Karpas-422 (cell line): ENCODE measurements at places on chromosomes 13 and 19. TPM values are rescaled to one million over a fixed set of nuclear protein-coding genes. Genes with fewer than 3 reads are reported as not detected.

The GAPDHS gene
- not detected in 2 replicates for total RNA-seq

The MEIOSIN gene
- not detected in 2 replicates for total RNA-seq

The N4BP2L1 gene
- total RNA-seq, result 14.2 and 17.8 TPM in 2 replicates

The FBXW9 gene
- 2.1 and 12.8 TPM in 2 replicates for total RNA-seq

The U2AF1L4 gene
- 31.7 and 50.4 TPM in 2 replicates for total RNA-seq

DNA sequence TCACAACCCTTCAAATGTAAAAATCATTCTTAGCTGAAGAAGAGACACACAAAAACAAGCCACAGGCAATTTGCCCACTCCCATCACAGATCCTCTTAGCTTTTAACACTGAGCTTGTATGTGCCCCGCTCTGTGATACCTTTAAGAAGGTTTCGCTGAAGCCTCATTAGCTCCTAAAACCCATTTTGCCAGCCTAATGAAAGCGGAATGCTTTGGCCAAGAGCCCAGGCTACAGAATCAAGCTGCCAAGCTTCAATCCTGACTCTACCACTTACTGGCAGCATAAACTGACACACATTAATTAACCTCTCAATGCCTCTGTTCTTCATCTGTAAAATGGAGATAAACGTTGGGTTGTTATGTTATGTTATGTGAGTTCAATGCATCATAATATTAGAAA lies 10.5 kb downstream of the ZNF112 start:
- DNase-seq, result no peak

DNA sequence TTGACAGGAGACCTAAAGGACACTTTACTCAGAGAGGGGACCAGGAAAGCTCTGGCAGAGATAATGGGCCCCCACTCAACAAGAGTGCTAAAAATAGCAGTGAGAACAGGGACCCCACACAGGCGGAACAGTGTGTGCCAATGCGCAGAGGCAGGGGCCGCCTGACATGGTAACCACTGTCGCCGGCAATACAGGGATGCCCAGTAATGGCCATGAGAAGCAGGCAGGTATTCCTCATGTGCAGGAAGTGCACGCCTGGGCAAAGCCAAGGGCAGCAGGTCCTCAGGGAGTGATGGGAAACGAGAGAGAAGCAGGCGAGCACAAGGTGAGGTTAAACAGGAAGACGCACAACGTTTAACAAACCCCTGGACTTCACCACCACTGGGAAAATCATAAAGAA lies 757.1 kb downstream of the LIG4 start:
- DNase-seq, result no peak

GRCh38 chr13:31781064-31781463 lies 41.7 kb downstream of the RXFP2 start:
- DNase-seq, result no peak

DNA sequence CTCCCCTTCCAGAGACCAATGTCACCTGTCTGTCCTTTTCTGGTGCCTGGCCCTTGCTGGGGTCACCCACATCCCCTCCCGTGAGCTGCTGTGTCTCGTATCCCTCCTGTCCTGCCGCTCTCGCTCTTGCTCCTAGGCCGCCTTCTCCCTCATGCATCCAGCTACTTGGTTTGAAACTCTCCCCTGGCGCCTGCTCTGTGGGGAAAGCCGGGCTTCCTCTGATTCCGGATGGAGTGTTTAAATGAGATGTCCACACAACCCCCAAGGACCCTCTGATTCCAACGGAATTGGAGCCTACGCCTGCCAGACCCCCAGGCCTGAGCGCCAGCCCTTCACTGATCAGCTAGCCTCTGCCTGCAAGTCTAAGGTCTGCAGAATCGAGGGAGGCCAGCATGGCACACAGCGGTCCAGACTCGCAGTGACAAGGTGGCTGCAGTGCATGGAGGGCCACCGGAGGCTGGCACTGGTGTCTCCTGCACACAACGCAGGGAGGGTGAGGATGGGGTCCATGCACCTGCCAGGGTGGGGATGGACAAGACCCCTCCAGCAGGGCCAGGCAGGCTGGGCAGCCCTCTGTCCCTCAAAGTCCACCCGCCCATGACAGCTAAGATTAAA lies 47.2 kb downstream of the RFX2 start:
- no peak for DNase-seq

DNA sequence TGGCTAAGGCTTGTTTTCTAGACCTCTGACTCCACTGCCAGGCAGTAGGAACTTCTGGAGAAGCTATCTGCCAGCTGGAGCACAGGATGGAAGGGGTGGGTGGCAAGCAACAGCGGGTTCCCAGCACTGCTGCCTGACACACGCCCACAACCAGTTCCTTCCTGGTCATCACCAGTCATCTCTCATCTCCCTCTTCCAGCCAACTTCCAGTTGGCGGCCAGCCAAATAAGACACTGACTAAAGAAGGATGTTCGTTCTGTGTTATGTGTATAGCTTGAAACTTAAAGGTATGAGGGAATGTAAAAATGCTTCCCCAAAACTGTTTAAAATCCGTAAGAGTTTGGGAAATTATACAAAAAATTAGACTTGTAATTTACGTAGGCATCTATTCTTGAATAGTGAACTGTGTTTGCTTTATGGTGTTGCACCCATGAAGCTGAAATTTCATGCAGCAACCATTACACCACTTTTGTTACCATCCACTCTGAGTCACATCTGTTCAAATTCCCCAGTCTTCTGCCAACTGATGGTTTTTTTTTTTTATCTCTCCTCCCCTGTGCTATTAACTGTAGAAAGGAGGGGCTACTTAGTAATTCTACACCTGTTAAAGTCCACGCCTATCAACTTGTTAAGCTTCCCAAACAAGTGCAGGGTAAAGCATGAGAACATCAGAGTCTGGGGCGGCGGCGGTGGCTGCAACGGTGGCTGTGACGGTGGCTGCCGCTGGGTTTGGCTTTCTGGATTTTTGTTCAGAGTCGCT lies 86.2 kb upstream of the FRY start:
- no peak for DNase-seq

DNA sequence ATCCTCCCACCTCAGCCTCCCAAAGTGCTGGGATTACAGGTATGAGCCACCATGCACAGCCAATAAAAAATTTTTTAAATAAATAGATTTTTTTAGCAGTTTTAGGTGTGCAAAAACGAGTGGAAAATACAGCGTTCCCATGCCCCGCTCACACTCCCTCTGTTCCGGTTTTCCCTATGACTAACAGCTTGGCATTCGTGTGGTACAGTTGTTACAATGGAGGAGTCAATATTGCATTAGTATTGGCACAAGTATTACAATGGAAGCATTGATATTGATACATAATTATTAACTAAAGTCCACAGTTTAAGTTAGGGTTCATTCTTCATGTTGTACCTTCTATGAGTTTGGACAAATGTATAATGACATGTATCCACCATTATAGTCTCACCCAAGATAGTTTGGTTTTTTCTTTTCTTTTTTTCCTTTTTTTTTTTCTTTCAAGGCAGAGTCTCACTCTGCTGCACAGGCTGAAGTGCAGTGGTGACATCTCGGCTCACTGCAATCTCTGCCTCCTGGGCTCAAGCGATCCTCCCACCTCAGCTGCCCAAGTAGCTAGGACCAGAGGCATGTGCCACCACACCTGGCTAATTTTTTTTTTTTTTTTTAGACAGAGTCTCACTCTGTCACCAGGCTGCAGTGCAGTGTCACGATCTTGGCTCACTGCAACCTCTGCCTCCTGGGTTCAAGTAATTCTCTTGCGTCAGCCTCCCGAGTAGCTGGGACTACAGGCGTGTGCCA lies 15.4 kb upstream of the RAB20 start:
- no peak for DNase-seq

- DNase-seq, result no peak
Observed at GRCh38 chr13:111202156-111202621, 87.1 kb downstream of the ARHGEF7 start.

- no peak for DNase-seq
Observed at GRCh38 chr19:18504886-18505610, 16.8 kb downstream of the ELL start.

- DNase-seq, result peak; percentile 80
Observed at GRCh38 chr13:85828094-85828684, 29.0 kb upstream of the SLITRK6 start.

DNA sequence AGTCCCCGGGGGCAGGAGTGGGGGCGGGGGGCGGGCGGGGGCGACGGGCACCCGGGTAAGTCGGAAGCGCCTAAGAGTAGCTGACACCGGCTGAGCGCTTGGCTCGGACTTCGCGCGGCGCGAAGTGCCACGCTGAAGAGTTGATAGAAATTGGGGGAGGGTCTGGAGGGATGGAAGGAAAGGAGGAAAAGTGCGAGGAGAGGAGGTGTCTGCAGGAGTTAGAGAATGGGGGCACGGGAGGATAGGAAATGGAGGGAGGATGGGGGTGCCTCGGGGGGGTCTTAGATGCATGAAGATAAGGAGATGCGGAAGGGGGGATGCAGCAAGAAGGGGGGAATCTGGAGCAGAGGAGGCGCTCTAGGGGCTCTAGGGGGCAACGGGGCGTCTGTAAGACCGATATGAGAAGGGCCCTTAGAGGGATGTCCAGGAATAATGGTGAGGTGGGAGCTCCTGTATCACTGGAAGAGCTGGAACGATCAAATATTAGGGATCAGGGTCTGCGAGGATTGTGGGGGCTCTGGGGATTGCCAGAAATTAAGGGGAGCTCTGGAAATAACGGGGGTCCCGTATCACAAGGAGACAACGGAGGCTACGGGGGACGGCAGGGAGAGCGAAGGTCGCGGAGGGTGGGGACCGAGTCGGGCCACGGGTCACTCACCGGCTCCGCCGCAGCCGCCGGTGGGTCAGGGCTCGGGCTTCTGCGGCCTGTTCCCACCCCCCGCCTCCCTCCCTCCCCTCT lies at the start of gene MYPOP:
TSS of gene MYPOP (minus strand) at position 702 of the 739 bp plus-strand sequence. CDS start 840 bp downstream, outside the sequence.
- peak; percentile 64 for DNase-seq

DNA sequence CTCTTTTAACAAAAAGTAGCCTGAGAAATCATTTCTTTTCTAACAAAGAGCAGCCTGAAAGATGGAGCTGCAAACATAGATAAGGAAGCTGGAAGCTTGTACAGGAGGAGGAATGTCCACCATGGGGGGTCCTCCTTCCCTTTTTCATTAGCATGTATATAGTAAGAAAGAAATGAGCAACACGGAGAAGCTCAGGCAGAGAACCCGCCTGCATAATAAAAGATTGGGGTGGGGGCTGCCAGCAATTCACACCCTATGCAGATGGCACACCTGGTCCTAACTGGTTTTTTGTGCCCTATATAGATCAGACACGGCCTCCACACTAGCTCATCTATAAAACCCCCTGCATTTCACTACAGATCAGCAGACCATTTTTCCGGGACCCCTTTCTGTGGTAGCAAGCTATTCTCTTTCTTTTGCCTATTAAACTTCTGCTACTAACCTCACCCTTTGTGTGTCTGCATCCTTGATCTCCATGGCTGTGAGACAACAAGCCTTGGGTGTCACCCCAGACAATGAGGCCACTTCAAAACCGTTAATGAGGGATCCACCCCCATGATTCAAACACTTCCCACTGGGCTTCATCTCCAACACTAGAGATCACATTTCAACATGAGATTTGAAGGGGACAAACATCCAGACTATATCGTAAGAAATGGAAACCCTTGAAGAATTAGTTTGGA lies 167.5 kb upstream of the FREM2 start:
- no peak for DNase-seq

- DNase-seq, result no peak
Observed at GRCh38 chr19:18674616-18675015, 8.9 kb upstream of the CRTC1 start.

GRCh38 chr13:111506621-111507020 lies 186.2 kb downstream of the TEX29 start:
- DNase-seq, result no peak

- no peak for DNase-seq
Observed at GRCh38 chr13:33345842-33346241, 60.3 kb upstream of the STARD13 start.
